ENCODE measurements at places on chromosomes 4 and X.

- DNase-seq: no peak
These were observed 15.6 kb downstream of the CXCL13 start for GRCh38 chr4:77621254-77621653.

- DNase-seq: no peak
These were observed 1.5 kb upstream of the USP46 start for GRCh38 chr4:52660643-52661042.

GRCh38 chrX:134932528-134933217 is 58.1 kb upstream of the SMIM10 start:
- DNase-seq: no peak

DNA sequence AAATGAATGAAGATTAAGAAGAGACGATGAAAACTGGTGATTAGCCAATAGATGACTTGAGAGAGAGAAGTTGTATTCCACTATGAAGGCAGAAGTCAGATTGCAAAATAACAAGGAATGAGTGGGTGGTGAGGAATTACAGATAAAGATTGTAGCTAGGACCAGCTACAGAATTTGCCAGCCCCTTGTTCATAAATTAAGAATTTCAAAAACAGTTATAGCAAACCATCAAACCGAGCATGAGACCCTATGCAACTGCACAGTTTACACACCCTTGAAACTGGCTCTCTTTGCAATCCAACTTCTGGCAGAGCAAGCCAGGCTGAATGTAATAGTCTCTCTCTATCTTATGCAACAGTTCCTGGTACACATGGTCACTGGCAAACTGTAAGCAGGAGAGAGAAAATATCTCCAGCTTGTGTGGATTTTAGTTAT is 35.2 kb downstream of the STAP1 start:
- peak; percentile 4 for DNase-seq

DNA sequence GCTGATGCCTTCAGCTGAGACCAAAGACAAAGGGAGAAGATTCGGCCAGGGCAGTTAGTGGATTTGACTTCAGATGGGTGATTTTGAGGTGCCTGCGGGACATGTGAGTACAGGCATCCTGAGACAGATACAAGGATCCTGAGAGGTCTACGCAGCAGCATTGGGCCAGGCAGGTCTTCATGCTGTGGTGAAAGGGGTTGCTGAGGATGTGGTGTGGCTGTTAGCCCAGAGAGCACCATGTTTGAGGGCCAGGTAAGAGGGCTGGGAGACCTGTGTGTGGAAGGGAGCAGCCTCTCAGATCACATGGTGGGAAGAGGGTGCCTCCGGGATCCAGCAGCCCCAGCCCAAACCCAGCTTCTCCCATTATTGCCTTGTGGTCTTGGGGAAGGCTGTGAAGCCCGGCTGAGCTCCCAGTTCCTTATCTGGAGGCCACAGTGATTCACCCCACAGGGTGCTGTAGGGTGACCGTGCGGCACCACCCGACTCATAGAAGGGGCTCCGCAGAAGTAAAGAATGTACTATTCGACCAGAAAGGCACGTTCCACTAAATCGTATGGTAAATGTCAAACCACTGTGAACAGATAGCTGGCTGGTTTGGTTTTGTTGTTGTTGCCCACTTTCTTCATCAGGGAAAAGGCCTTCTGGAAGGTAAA is 27.7 kb upstream of the TADA2B start:
- no peak for DNase-seq

GRCh38 chrX:17939724-17940123 is 78.6 kb upstream of the RAI2 start:
- DNase-seq: no peak

DNA sequence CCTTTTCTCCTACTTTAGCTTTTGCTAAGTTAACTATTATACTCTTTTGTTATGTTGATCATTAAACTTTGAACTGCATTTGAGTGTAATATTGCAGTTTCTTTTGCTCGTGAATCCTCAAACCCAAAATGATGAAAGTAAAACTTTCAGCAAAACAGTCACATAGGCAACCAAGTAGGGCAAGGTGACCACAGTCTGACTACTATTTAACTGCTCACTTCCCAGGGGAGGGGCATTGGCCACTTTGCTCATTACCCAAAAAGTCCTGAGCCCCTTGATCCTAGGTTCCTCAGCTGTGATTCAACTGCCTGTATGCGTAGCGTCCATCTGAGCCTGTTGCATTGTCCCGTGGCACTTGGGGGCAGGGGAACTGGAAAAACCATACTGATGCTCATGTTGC is 17.0 kb downstream of the RBMX2 start:
- DNase-seq: no peak

GRCh38 chrX:150602296-150602695 is 33.9 kb downstream of the MTM1 start:
- no peak for DNase-seq

- no peak for DNase-seq
These were observed 35.4 kb downstream of the MID2 start for GRCh38 chrX:107861056-107861455.

DNA sequence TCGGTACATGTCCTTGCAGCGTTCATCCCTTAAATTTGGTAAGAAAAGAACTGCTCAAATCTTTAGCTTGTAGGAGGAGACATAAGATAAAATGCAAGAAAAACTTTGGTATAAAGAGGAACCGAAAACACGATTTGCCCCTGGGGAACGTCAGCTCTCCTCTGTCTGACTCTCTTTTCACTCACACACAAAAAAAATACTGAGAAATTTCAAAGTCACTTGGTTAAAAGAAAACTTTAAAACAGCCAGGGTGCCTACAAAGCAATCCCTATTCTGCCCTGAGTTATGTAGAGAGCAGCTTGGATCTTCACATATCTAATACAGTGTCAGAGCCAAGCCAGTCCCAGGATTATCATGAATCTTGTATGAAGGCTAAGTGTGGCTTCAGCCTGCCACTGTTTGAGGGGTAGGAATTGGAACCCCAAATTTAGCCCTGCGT is 248.5 kb upstream of the CXXC4 start:
- no peak for DNase-seq

GRCh38 chr4:38842994-38843393 is 13.6 kb downstream of the TLR6 start:
- no peak for DNase-seq

DNA sequence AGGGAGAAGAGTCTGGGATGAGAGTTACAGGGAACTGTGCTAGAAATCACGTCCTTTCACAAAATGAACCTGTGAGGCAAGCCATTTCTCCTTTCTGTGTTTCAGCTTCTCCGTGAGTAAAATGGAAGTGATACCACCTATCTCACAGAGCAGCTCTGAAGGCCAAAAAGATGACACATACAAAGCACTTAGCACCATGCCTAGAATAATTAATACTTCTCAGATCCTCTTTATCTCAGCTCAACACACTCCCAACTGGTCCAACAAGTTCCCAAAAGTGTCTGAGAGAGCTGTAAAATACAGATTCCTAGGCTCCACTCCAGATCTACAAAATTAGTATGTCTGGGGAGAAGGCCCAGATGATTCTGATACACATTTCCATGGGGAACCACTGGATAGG is 38.3 kb downstream of the LHFPL1 start:
- no peak for DNase-seq

DNA sequence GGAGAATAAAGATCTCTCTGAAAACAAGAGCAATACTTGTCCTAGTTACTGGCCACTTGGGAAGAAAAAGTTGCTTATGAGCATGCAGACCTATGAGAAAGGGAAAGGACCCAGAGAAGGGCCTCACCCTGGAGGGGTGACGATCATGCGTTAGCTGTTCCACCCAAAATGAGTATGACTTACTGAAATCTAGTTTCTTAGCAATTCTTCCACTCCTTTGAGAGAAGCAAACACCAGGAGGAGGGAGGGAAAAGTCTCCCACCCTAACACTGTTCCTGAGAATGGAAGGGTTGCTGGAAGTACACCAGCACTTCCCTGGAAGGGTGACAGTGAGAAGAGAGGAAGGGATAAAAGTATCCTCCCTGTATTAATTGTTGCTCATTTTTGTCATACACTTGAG is 107.9 kb downstream of the ADGRL3 start:
- no peak for DNase-seq

- no peak for DNase-seq
These were observed 20.8 kb upstream of the SMIM9 start for GRCh38 chrX:154855256-154855655.

DNA sequence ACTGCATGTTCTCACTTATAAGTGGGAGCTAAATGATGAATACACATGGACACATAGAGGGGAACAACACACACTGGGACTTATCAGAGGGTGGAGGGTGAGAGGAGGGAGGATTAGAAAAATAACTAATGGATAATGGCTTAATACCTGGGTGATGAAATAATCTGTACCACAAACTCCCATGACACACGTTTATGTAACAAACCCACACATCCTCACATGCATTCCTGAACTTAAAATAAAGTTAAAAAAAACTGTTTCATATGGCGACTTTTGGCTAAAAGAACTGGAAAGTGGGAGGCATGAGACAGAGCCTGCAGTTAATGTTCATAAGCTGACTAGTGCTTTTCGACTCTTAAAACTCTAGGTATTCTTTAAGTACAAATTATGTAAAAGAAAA is 98.9 kb upstream of the NPFFR2 start:
- no peak for DNase-seq

DNA sequence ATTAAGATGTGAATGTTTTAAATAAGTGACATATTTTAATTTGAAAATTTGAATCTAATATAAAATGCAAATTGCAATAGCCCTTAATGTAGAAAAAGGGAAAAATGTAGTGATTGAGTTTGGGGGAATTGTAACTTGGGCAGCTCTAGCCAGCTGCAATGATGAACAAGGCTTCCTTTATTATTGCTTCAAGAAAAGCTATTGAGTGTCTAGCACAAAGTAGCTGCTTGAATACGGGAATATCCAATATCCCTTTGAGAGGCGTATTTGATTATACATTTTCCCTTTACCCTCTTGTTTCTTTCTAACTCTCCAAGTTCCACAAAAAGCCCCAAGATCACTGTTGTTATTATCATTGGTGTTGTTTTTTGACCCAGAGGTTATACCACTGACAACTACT is 21.8 kb downstream of the IL1RAPL1 start:
- DNase-seq: no peak

DNA sequence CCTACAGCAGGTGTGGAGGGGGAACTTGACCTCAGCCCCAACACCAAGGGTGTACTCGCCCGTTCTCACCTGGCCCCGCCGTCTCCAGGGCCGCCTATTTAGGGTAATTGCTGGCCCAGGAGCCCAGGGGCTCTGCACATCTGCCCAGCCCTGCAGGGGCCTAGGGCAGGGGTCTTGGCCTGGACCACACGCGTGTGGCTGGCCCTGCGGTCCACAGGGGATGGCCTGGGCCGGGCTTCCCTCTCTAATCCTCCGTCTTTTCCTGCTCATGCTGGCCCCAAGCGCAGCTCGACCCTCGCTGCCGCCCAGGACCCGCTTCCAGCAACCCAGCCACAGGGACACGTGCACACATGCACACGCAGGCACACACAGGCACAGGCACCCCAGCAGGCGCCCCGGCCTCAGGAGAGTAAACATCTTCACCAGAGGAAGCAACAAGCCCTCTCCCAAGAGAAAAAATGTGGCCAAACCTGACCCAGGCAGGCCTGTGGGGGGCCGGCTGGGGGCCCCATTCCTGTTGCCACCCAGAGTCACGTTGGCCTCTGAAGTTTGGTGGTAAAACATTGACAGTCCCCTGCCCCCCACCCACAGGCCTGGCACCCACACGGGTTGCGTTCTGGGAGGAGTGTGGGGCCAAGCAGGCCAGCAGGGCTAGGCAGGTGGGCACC is 24.6 kb upstream of the FGFR3 start:
- DNase-seq: no peak

- DNase-seq: no peak
These were observed 512.5 kb upstream of the SLIT2 start for GRCh38 chr4:19739101-19739651.

DNA sequence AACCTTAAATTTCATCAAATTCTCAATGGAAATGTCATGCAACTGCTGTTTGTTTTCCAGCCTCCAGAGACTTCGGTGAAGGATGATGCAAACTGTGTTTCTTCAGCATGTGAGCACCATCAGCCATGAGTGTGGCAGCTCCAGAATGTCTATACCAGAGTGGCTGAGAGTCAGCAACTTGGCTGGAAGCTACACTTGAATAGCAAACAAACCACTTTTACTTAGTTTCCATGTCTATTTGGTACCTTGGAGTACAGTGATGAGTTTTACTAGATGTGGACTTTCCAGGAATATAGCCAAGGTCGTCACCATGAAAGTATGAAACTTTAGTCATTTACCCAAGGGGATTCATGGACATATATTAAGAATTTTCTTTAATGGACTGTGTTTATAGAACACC is 4.3 kb upstream of the IL21 start:
- DNase-seq: no peak

DNA sequence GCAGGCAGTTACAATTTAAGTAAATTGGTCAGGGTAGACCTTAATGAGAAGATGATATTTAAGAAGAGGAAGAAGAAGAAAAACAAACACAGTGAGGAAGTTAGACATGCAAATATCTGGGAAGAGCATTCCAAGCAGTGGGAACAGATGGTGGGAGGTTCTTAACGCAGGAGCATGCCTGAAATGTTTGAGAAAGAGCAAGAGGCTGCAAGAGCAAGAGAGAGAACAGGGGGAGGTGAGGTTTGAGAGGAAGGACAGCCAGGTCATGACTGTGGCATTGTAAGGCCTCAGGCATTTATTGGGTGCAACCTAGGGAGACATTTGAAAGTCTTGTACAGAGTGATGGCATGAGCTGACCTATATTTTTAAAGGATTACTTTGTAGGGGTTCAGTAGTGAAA is 136.0 kb downstream of the UGT8 start:
- no peak for DNase-seq

DNA sequence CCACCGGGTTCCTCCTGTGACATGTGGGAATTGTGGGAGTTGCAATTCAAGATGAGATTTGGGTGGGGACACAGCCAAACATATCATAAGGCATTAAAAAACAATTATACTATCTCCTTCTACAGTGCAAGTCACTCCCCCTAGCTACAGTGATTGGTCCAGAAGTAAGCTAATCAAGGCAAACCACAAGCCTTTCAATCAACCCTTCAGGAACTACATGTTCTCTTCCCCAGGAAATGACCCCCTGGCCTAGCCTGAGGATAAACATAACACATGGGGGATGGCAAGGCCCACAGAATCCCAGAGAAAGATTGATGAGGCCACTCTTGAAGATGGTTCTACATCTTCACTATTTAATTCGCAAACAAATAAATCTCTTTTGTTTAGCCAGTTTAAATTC is 25.2 kb upstream of the FAM241A start:
- no peak for DNase-seq

GRCh38 chr4:156109943-156110900 is 156.6 kb upstream of the CTSO start:
- DNase-seq: peak; percentile 4

DNA sequence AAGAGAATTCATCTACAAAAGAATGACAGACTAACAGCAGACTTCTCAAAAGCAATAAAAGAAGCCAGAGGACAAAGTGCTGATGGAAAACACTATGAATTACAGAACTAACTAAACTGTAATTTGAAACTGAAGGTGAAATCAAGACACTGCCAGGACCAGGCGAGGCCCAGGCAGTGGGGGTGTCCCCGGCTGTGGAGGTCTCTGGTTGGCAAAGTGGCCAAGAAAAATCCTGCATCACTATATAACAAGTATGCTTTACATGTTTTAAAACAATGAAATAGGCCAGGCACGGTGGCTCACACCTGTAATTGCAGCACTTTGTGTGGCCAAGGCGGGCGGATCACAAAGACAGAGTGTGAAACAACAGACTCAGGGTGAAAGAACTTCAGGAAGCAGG is 32.9 kb downstream of the CHM start:
- DNase-seq: no peak

GRCh38 chr4:168836490-168836889 is 173.6 kb downstream of the CBR4 start:
- no peak for DNase-seq

- no peak for DNase-seq
These were observed 31.5 kb downstream of the DHRSX start for GRCh38 chrX:2469196-2469685.

GRCh38 chr4:15956179-15956850 is 6.7 kb downstream of the FGFBP2 start:
- peak; percentile 68 for DNase-seq
